Adrenal gland (tissue), 19 donors: ENCODE measurements at places on chromosomes 4 and X. TPM values are rescaled to one million over a fixed set of nuclear protein-coding genes. Genes with fewer than 3 reads are reported as not detected.

The HGFAC gene
- 0.64 TPM for polyA plus RNA-seq

The S100P gene
- not detected for polyA plus RNA-seq

The MAOB gene
- 16.5 TPM for polyA plus RNA-seq

The ARMCX4 gene
- polyA plus RNA-seq = 52.0 TPM

The PCDH7 gene
- polyA plus RNA-seq = 3.8 TPM

The KLKB1 gene
- 0.38 TPM for polyA plus RNA-seq

The NAA10 gene
- polyA plus RNA-seq = 121 TPM

The SPANXA2 gene
- not detected for polyA plus RNA-seq

The PCDH18 gene
- polyA plus RNA-seq = 3.6 TPM
